ENCODE measurements at places on chromosomes 1 and 21. TPM values are rescaled to one million over a fixed set of nuclear protein-coding genes. Genes with fewer than 3 reads are reported as not detected.

DNA sequence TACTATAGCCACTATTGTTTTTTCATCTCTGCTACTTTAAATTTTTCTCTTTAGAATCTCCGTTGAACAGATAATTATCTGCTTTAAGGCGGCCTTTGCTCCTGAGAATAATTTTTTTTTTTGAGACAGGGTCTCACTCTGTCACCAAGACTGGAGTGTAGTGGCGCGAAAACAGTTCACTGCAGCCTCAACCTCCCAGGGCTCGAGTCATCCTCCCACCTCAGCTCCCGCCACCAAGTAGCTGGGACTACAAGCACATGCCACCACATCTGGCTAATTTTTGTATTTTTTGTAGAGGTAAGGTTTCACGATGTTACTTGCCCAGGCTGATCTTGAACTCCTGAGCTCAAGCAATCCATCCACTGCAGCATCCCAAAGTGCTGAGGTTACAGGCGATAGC, 28.6 kb downstream of the TRIT1 start:
- no peak for DNase-seq

DNA sequence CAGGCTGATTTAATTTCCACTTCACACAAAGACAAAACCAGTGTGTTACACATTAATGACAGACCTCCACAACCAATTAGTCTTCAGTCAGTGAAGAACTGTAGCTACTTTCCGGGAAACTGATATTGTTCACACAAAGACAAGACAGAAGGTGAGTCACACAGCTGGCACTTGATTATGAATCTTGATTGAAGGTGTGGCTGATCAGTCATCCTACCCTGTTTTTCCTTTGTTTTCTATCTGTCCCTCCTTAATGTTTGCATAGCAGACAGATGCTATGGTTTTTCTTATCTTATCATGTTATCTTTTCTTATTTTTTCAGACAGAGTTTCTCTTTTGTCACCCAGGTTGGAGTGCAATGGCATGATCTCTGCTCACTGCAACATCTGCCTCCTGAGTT, 185.1 kb upstream of the GREM2 start:
- DNase-seq = peak; percentile 18

- DNase-seq = no peak
Observed at GRCh38 chr1:45304311-45305081, 22.2 kb upstream of the HPDL start.

DNA sequence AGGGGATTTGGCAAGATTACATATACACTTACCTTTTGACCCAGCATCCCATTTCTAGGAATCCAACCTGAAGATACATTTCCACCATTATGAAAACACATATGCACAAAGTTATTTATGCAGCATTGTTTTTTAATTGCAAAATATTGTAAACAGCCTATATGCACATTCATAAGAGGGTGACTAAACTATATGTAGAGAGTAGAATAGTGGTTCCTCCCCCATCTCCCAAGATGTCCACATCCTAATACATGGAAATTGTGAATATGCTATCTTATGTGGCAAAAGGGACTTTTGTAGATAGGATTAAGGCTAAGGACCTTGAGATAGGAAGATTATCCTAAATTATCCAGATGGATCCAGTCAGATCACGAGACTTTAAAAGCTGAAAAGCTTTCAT, 91.6 kb downstream of the CLEC20A start:
- no peak for DNase-seq

GRCh38 chr1:67719329-67720196, 34.6 kb downstream of the GADD45A start:
- no peak for DNase-seq

GRCh38 chr21:45196620-45197019, 91.1 kb downstream of the POFUT2 start:
- DNase-seq = no peak

- DNase-seq = no peak
Observed at GRCh38 chr1:153533689-153534201, 2.0 kb downstream of the S100A6 start.

GRCh38 chr1:109897259-109897955, 13.2 kb upstream of the CSF1 start:
- DNase-seq = no peak

Gene NR5A2
- 1.9 TPM for total RNA-seq

Gene NTNG1
- total RNA-seq = not detected

Gene MYOG
- not detected for total RNA-seq

All from HT-29 (cell line).